CD8-positive, alpha-beta memory T cell (primary cell): ENCODE measurements at places on chromosomes 3 and 15.

- H3K4me1 ChIP-seq: no peaks in the 10 kb centered on the region
- no peak for DNase-seq
- H3K4me3 ChIP-seq: no peak overlapping the region
- no peaks in the 10 kb centered on the region for H3K36me3 ChIP-seq
These were observed 156.1 kb downstream of the DIPK2A start for GRCh38 chr3:144127700-144128099.

GRCh38 chr3:51099794-51100535, 285.1 kb upstream of the MANF start:
- H3K4me3 ChIP-seq: no peak overlapping the region
- no peaks in the 10 kb centered on the region for H3K36me3 ChIP-seq
- no peaks in the 10 kb centered on the region for H3K27me3 ChIP-seq
- H3K4me1 ChIP-seq: no peaks in the 10 kb centered on the region

GRCh38 chr15:90086868-90087268, 15.4 kb downstream of the IDH2 start:
- no peak overlapping the region for H3K4me3 ChIP-seq
- no peak overlapping the region for H3K27ac ChIP-seq
- H3K27me3 ChIP-seq: no peaks in the 10 kb centered on the region

GRCh38 chr3:82509951-82510603, 748.6 kb upstream of the GBE1 start:
- no peaks in the 10 kb centered on the region for H3K36me3 ChIP-seq
- no peaks in the 10 kb centered on the region for H3K4me1 ChIP-seq
- no peak overlapping the region for H3K4me3 ChIP-seq
- no peak for DNase-seq

GRCh38 chr3:140103166-140103565, 168.2 kb downstream of the CLSTN2 start:
- H3K27ac ChIP-seq: no peak overlapping the region
- H3K4me3 ChIP-seq: no peak overlapping the region
- H3K27me3 ChIP-seq: no peaks in the 10 kb centered on the region
- no peaks in the 10 kb centered on the region for H3K36me3 ChIP-seq

DNA sequence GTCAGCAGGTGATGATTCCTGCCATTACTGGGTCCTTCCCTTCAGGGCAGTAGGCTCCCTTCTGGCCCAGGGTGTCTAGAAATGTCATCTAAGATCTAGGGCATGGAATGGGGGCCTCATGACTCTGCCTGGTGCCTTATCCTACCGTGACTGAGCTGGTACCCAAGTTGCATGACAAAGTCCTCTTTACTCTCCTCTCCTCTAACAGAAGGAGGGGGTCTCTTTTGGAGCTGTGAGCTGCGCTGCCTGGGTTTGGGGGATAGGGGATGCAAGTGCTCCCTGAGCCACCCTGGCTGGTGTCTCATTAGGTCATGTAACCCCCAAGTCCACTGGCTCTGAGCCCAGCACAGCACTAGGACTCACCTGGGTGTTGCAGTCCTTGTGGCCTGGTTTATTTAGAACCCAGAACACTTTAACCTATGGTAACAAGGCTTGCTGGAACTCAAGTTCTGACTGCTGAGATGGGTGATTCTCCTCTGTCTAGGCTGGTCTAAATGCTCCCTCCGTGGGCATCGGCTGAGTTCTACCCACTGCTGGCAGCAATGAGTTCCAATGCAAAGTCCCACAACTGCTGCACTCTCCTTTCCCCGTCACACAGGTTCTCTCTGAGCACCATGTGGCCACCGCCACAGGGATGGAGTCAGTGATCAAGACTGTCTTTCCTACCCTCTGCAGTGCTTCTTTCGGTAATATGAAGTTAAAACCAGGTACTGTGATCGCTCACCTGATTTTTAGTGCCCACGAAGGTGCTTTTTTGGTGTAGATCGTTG, 34.0 kb downstream of the XXYLT1 start:
- H3K27me3 ChIP-seq: no peaks in the 10 kb centered on the region
- no peak overlapping the region for H3K4me3 ChIP-seq
- H3K36me3 ChIP-seq: no peaks in the 10 kb centered on the region
- DNase-seq: no peak

DNA sequence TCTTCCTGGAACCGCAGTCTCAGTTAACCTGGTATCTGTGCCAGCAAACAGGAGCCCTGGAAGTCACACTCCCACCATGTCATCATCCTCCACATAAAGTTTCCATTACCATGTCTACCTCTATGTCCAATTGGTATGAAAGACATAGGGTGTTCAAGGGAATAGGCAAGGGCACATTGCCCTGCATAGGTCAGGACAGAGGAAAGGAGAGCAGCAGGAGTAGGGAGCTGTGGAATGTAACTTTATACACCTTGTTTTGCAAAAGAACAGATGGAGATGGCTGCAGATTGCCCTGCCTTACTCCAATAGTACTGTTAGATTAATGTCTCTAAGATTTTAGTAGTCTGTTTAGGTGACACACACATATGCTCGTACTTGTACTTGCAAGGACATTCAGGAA, 1056.4 kb downstream of the NTRK3 start:
- H3K27ac ChIP-seq: no peak overlapping the region
- DNase-seq: no peak
- H3K4me3 ChIP-seq: no peak overlapping the region
- H3K36me3 ChIP-seq: no peaks in the 10 kb centered on the region

GRCh38 chr3:114884213-114884923, 262.7 kb downstream of the ZBTB20 start:
- no peak for DNase-seq
- H3K4me3 ChIP-seq: no peak overlapping the region
- no peaks in the 10 kb centered on the region for H3K27me3 ChIP-seq
- no peak overlapping the region for H3K27ac ChIP-seq

GRCh38 chr3:101865751-101866509, 16.6 kb downstream of the NFKBIZ start:
- no peaks in the 10 kb centered on the region for H3K36me3 ChIP-seq
- DNase-seq: no peak
- H3K4me3 ChIP-seq: no peak overlapping the region
- H3K27ac ChIP-seq: no peak overlapping the region
- H3K4me1 ChIP-seq: no peaks in the 10 kb centered on the region
- H3K27me3 ChIP-seq: no peaks in the 10 kb centered on the region

DNA sequence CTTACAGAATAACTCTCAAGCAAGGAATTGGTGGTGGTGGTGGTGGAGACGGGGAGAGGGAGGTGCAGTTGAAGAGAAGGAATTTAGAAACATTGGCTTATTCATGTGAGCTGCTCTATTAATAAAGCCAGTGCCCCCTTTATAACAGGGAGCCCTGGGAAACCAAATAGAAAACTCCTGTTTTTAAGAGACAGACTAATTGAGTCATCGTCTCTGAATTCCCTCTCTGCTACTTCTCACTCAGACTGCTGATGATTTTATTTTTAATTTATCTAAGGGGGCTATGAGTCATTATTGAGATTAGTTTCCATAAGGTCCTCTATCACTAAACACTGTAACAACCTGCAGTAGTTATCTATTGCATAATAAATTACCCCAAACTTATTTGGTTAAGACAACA, 145.9 kb upstream of the GALNT15 start:
- H3K4me3 ChIP-seq: no peak overlapping the region
- H3K4me1 ChIP-seq: no peaks in the 10 kb centered on the region
- no peaks in the 10 kb centered on the region for H3K27me3 ChIP-seq
- no peak overlapping the region for H3K27ac ChIP-seq
- DNase-seq: no peak

GRCh38 chr3:102885289-102885688, 450.5 kb downstream of the ZPLD1 start:
- no peak overlapping the region for H3K27ac ChIP-seq
- no peak overlapping the region for H3K4me3 ChIP-seq
- DNase-seq: no peak
- no peaks in the 10 kb centered on the region for H3K4me1 ChIP-seq

DNA sequence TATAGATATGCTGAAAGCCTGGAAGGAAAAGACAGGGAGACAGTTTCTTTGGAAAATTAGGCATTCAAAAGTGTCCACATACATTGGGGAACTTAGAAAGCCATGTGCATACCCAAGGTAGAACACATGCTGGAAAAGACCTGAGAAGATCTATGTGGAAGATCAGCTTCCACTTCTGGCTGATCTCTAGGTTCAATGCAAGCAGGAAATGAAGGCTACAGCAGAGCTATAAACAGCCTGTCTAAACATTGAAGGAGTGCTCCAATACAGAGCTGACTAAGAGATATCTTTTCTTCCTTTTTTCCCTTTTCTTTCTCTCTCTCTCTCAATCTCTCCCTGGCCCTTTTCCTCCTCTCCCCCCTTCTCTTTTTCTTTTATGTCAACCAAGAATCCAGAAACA, 73.6 kb upstream of the TCF12 start:
- DNase-seq: no peak
- no peaks in the 10 kb centered on the region for H3K36me3 ChIP-seq
- H3K27me3 ChIP-seq: no peaks in the 10 kb centered on the region

DNA sequence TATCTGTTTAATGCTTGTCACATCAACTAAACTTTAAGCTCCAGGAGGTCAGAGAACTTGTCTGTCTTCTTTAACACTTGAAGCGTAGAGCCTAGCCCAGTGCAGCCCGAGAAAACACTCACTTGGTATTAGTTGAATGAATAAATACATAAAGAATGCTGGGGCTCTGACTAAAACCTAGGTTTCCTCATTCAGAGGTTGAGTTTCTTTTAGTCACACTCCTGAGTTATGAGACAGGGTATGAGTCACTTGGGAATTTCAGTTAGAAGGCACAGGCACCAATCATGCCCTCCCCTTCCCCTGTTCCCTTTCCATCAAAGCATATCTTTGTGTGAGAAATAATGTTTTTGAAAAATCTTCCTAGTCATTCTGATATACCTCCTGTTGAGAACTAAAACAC, 589.8 kb upstream of the DPPA4 start:
- no peaks in the 10 kb centered on the region for H3K4me1 ChIP-seq
- H3K36me3 ChIP-seq: no peaks in the 10 kb centered on the region
- no peak overlapping the region for H3K27ac ChIP-seq

DNA sequence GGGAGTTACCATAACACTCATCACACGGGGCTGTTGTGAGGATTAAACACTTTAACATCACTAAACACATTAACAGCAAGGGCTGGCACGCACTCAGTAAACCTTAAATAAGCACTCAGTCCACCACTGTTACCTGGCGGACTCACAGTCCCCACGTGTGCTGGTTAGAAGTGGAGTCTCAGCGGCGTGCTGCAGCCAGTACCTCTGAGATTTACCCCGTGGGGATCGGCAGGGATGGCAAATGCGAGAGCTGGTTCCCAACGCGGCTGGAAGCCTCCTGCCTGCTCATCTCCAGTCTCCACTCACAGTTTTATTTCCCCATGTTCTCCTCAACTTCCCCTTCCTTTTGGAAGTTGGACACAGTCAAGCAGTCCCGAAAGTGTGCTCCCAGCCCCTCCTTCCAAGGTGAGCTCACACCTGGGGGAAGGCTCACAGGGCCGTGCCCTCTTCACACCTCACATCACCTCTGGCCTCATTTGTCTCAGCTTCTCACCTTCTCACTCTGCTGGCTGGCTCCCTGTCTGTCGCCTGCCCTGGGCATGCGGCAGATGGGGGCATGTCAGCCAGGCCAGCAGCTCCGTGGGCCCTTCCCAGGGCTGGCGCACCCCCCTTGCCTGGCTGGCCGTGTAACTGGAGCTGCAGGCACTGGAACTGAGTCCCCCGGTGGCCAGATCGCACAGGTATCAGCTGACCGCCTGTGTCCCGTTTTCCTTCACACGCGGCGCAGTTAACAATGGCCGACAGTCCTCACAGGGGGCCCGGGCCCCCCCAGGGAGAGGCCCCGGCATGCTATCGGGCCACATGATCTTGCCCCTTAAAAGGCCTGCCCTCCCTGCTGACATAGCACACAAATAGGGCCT, 87.1 kb downstream of the WNT7A start:
- no peaks in the 10 kb centered on the region for H3K36me3 ChIP-seq
- no peak for DNase-seq
- no peak overlapping the region for H3K27ac ChIP-seq
- H3K4me1 ChIP-seq: no peaks in the 10 kb centered on the region
- H3K4me3 ChIP-seq: no peak overlapping the region

- no peaks in the 10 kb centered on the region for H3K36me3 ChIP-seq
- H3K27me3 ChIP-seq: no peaks in the 10 kb centered on the region
- H3K27ac ChIP-seq: no peak overlapping the region
- no peaks in the 10 kb centered on the region for H3K4me1 ChIP-seq
- H3K4me3 ChIP-seq: no peak overlapping the region
These were observed 492.7 kb upstream of the THBS1 start for GRCh38 chr15:39088156-39088555.

DNA sequence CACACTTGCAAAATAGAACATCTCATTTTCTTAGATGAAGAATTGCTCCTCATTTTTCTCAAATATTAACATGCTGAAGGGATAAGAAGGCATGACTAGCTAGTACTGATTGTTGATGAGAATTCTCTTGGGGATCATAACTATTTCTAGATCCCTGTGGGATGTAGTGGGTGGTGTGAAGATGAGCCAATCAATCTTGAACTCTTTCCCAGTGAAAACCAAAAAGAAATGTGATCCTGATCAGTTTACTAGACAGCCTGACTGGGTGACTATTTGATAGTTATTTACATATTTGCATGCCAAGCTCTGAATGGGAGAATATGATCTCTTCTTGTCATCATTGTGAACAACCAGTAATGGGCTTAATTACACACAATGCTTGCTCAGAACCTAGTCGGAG, 63.7 kb downstream of the ZIC1 start:
- DNase-seq: no peak
- H3K27me3 ChIP-seq: no peaks in the 10 kb centered on the region
- H3K4me1 ChIP-seq: no peaks in the 10 kb centered on the region

DNA sequence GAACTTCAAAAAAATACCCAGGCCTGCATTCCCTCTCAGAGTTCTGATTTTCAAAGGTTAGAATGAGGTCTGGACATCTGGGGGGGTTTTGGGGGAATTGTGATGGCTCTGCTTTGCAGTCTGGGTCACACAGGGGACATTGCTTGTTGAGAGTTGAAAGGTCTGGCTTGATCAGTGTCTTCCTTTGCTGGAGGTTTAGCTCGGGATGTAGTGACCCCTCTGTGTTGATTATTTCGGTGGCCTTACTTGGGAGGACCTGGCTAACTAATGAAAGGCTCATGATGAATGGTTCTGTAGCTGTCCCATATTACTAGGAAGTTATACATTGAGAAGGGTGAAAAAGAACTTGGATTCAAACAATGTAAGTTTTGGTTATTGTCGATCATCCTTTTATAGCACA, 23.7 kb downstream of the TPM1 start:
- H3K27me3 ChIP-seq: no peaks in the 10 kb centered on the region
- H3K4me3 ChIP-seq: no peak overlapping the region
- H3K36me3 ChIP-seq: peaks cover 17% of the 10 kb centered on the region
- DNase-seq: no peak
- H3K4me1 ChIP-seq: no peaks in the 10 kb centered on the region
